ENCODE measurements at places on chromosomes 6 and 20.

GRCh38 chr20:19659448-19659847, 98.6 kb upstream of the RIN2 start:
- no peak for DNase-seq

DNA sequence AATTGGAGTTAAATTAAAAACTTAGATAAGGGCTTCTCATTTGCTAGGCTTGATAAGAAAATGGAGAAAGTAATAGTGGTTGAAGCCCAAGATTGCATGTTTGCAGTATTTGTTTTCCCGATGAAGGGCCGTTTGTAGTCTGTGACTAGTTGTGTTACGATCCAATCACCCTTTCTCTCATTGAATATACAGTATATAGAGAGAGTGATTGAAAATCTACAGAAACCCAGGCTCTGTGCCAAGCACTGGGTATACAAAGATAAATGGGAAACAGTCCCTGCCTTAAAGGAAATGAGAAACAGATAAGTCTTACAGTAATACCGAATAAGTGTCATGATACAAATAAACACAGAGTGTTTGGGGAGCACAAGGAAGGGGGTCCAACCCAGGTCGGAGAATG, 55.2 kb upstream of the CDKAL1 start:
- DNase-seq = no peak

DNA sequence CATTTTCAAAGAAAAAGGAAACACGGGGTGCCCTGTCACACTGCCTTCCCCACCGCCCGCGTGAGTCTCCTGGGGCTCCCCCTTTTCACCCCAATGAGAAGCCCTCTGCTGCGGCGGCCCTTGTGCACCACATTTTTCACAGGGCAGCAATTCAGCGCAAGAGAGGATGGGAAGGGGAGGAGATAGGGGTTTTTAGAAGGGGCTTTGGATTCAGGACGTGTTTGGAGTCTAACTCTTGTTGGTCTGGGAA, 726 bp upstream of the ARFGEF3 start:
- no peak for DNase-seq

- DNase-seq = no peak
These were observed 34.6 kb upstream of the FOXP4 start for GRCh38 chr6:41511443-41512060.

GRCh38 chr6:148472171-148473105, 129.8 kb downstream of the SASH1 start:
- no peak for DNase-seq

- DNase-seq = no peak
These were observed 21.2 kb downstream of the RSPH3 start for GRCh38 chr6:158978757-158979156.

DNA sequence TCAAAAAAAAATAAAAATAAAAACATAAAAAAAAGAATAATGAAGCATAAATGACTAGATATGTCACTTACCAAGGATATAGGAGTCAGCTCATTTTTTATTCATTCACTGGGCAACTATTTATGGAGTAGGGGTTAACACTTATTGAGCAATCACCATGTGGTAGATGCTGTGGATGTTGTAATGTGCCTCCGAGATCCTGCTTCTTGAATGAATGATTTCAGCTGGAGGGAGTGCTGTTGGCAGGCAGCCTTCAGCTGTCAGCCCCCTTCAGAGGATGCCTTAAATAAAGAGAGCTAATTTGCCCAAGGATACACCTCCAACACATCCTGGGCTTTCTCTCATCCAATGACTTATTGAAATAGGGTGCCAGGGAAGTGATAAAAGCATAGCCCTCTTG, 229.5 kb upstream of the DTNBP1 start:
- DNase-seq = no peak

GRCh38 chr6:118101831-118102345, 194.8 kb downstream of the SLC35F1 start:
- DNase-seq = no peak

DNA sequence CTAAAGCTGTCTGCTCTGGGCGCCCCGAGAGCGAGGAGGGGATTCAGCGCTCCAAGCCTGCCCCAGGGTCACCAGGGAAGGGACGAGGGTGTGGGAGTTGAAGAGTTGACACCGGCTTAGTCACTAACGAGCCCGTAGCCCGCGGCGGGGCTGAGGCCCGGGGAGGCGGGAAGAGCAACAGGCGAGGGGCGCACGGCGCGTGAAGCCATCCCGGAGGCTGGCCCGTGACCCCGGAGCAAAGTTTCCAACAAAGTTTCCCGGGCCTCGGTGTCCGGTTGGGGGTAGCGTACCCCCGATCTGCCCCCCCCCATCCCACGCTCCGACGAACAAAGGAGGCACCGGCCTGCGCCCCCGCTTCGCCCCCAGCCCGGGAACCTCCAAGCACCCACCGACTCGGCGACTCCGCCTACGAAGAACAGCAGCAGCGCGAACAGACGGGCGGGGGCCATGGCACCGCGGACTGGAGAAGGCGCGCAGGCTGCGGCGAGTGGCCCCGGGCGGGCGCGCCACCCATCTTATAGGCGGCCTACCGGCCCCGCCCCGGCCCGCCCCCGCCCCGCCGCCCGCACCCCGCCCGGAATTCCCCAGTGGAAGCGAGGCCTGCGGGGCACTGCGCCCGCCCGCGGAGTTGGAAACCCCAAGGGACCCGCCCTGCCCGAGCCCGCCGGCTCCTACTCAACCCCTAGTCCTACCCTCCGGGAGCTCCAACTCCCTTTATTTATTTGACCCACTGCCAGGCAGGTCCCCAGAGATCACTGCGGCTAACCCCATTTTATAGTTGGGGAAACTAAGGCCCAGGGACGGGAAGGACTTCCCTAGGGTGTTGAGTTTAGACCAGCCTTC, at the start of gene SDC4:
TSS of gene SDC4 (minus strand) at position 489 of the 843 bp plus-strand sequence. CDS start at position 449, 40 bp downstream.
- DNase-seq = no peak

DNA sequence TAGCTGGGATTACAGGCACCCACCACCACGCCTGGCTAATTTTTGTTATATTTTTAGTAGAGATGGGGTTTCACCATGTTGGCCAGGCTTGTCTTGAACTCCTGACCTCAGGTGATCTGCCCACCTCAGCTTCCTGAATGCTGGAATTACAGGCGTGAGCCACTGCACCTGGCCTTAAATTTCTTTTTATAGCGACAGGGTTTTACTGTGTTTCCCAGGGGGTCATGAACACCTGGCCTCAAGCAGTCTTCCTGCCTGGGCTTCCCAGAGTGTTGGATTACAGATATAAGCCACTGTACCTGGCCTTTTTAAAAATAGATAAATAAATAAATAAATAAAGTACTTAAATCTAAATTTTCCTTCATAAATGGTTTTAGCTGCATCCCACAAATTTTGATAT, 57.5 kb downstream of the LIN28B start:
- no peak for DNase-seq

DNA sequence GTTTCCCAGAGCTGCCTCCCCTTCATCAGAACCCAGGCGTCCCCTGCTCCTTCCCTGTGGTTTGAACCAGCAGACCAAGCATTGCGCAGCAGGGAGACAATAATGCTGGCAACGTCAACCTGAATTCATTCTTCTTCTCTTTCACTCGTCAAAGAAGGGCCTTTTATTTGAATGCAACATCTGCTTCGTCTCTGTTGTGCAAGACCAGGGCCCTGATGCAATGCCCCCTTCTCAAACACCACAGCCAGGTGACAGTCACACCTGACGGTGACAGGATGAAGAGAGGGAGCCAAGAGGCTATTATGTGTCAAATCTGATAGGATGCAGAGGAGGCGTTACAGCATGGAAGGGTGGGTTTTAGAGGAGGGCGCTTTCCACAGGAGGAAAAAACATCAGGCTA, 8.0 kb downstream of the INSM1 start:
- no peak for DNase-seq

GRCh38 chr6:14280006-14280510, 162.5 kb downstream of the CD83 start:
- no peak for DNase-seq

- DNase-seq = no peak
These were observed 41.5 kb upstream of the GJA1 start for GRCh38 chr6:121393731-121394505.

- no peak for DNase-seq
These were observed 67.4 kb upstream of the C20orf144 start for GRCh38 chr20:33594743-33595142.

Measured in SK-N-DZ (cell line).